Stimulated activated CD4-positive, alpha-beta T cell treated with anti-CD3 and anti-CD28 coated beads, Interleukin-1b, Interleukin-23, amount 100 ng/mL, for 4 hours (primary cell): ENCODE measurements at places on chromosomes 3 and 15.

- no peak for DNase-seq
Measured at GRCh38 chr3:94609908-94610307, 547.0 kb downstream of the NSUN3 start.

DNA sequence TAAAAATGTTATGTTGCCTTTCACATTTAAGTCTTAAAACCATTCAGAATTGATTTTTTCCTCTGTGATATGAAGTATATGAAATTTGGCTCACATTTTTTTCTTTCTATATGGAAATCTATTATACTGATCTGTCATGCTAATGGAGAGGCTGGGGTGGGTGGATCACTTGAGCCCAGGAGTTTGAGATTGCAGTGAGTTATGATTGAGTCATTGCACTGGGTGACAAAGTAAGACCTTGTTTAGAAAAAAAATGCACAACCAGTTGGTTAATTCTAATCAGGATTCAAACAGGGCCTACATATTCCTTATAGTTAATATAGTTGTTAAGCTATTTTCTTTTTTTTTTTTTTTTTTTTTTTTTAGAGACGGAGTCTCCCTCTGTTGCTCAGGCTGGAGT, 230.5 kb downstream of the MFSD1 start:
- DNase-seq = no peak

DNA sequence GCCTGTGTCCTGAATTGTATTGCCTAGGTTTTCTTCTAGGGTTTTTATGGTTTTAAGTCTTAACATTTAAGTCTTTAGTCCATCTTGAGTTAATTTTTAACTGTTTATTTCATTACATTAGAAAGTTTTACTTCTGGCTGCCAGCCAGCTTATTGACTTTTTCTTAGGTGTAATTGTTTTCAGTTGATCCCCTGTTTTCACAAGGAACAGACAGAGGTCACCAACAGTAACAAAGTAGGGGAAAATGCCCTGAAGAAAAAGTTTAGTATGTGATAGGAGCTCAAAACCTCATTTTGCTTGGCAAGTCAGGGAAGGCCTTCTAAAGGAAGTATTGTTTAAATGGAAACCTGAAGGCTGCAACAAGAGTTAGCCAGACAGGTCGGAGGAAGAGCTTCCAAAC, 10.4 kb downstream of the WDR48 start:
- no peak for DNase-seq

DNA sequence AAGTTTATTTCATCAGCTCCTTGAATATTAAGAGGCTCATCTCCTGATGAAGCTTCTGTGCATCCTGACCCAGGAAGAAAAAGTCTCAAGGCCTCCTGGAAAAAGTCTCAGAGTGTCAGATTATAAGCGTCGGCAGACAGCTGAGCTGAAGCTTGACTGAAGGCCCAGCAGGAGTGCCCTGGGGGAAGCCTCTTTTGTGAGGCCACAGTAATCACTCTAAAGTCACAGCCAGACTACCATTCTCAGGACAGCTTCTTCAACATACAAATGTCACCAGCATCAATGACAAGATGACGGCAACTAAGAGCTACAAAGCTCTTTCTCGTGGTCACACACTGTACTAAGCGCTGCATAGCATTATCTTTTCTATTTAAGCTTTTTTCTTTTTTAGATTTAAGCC, 72.7 kb upstream of the LRRN1 start:
- no peak for DNase-seq

DNA sequence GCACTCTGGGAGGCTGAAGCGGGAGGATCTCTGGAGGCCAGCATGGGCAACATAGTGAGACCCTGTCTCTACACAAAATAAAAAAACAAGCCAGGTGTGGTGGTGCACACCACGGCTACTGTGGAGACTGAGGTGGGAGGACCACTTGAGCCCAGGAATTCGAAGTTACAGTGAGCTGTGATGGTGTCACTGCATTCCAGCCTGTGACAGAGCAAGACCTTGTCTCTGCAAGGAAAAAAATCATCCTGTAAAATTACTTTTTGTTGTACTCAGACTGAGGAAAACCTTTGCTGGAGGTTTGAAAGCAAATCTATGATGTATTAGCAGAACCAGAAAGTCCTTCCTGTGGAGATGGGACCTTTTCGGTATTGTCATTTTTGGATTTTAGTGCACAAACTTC, 63.3 kb downstream of the ATP1B3 start:
- DNase-seq = no peak

- no peak for DNase-seq
Measured at GRCh38 chr15:89455535-89455934, 40.8 kb downstream of the RHCG start.

DNA sequence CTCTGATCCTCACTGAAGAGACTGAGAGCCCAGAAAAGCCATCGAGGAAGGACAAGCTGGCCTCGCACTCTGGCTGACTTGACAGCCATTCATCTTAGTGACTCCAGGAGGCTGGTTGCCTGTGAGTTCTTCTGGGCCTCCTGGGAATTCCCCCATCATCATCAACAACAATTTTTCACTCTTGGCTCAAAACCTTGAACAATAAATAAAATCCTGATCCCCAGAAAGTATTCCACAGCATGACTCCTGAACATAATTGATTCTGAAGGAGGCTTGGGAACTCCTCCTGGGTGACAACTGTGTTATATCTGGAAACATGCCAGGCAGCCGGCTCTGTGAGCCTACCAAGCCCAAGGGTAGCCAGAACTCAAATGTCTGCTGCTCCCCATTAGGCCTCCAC, 188.6 kb downstream of the SHQ1 start:
- DNase-seq = no peak

GRCh38 chr15:66912441-66912840, 153.0 kb upstream of the SMAD3 start:
- DNase-seq = no peak

DNA sequence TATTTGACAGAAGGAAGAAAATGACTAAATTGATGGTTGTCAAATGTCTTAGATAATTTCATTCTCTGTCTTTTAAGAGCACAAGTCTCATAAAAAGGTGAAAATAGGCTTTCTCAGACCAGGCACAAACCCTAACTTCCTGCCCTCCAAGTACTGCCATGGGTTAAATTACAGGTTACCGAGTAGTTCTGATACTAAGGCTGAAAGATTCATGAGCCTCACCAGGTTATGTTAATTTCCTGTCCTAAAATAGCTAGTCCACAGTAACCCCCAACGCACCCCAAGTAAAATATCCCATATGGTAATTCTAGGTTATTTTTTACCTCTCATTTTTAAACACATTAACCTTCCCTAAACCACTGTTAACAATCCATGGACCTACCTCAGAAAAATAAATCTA, 42.0 kb downstream of the GSK3B start:
- DNase-seq = no peak

GRCh38 chr3:12288182-12289129, at the start of gene PPARG:
Gene PPARG (plus strand): TSS chr3:12289070. CDS start chr3:12379712, 90,642 bp downstream.
- DNase-seq = no peak

- DNase-seq = no peak
Measured at GRCh38 chr3:55060896-55061719, 133.2 kb upstream of the LRTM1 start.

DNA sequence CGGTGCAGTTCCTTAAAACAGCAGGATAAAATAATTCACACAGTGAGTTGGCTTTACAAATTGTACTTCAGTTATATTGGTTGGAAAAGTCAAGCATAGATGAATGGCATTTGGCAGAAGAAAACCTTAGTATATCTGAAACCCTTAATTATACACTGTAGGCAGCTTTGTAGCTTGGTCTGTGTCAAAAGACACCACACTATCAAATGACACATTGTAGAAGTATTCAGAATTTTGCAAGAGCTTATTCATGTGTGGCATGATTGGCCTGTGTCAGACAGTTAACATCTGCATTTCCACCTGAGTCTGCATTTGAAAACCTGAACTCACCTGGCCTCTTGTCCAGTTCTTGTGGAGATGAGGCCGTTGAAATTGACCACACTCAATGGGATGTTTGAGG, 13.8 kb downstream of the TMEM266 start:
- DNase-seq = no peak

DNA sequence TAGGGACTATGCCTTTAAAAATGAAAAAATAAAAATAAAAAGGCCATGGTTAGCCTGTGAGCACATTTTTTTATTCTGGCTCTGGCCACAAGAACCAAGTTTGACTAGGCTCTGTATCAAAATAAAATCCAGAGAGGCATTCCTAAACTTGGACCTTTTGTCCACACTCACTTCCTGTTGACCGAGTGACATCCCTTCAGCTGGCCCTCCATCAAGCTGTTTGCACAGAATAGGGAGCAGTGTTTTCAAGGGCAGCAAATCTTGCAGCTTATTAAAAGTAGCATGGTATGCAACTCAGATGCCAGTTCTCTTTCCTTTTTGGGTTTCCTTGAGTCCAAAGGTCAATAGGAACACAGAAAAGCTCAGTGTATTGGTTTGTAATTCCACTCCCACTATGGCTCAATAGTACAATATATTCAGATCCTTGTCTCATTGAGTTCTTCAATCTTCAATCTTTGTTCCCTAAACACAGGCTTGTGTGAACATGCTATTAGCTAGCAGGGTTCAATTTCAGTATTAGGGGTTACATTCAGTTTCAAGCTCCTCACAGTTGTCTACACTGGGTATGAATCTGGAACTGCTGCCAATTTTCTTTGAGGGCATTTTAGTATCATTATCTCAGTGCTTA, 244.5 kb downstream of the RBMS3 start:
- DNase-seq = no peak

DNA sequence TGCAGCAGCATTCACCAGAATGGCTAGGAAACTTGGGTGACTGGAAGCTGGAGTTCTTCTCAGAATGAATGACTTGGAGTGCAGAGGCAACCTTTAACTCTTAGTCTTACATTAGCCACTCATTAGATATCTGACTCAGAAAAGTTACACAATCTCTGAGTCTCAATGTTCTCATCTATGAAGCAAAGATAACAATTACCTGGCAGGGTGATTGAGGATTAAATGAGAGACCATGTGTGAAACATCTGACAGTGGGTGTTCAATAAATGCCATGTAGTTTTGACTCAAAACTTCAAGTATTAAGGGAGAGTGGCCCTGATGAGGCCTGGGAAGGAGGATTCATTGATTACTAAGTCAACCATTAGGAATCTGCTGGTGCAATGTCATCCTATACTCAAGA, 48.3 kb downstream of the MRPL3 start:
- no peak for DNase-seq

DNA sequence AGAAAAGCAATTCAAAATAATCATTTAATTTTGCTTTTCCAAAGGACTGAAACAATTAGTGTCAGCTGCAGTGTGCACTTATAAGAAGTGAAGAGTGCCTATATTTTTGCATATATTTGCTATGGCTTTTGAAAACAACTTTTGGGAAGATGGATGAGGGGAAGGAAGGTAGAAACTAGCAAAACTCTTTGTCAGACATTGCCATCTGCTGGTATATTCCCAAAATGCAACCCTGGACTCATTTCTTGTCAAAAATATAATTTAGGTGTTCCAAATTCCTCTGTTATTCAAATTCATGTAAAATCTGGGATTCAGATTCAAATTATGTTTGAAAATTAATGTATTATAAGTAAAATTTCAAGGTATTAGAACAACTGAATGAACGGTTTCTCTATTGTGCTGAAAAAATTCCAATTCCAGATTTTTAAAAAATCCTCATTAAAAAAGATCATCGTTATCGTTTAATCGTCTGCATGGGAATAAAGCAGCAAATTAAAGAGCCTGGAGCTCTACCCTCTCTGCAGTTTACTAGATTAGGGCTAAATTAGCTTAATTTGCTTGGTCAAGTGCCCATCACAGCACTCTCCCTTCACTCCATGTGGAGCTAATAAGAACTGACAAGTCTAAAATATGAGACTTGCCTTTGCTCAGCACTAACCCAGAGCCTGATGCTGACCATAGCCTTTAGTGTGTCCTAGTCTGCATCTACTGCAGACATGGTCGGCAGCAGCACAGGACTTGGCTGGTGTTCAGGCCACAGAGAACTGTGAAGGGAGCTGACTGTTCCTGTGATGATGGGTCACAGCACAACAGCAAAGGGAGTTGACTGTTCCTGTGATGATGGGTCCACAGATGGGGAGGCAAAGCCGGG, 67.9 kb upstream of the MITF start:
- DNase-seq = no peak

GRCh38 chr15:41281236-41281635, 50.2 kb downstream of the CHP1 start:
- DNase-seq = no peak

DNA sequence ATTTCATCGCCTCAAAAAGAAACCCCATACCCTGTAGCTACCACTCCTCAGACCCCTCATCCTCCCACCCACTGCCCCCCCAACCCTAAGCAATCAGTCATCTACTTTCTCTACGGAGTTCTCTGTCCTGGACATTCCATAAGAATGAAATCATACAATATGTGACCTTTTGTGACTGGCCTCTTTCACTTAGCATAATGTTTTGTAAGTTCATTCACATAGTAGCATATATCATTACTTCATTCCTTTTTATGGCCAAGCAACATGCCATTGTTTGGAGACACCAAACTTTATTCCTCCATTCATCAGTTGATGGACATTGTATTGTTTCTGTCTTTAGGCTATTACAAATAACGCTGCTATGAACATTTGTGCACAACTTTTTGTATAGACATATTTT, 64.2 kb downstream of the TNIK start:
- no peak for DNase-seq

DNA sequence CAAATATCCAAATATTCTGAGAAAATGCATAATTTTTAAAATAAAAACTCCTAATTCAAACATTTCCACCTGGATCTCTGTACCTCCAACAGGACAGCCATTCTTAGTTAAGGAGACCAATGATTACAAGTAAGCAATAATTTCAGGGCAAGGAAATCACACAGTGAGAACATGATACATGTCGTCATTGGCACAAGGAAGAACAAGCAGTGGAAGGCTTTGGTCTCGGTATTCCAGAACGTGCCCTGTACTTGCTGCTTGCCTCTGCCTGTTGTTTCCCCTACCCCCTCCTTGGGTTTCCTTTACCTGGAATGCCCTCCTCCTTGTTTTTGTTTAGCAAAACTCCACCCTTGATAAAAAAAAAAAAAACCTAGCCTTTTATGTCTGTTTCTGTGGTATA, 72.8 kb downstream of the PPM1L start:
- no peak for DNase-seq

- no peak for DNase-seq
Measured at GRCh38 chr3:42656680-42657610, 3.4 kb downstream of the ZBTB47 start.

DNA sequence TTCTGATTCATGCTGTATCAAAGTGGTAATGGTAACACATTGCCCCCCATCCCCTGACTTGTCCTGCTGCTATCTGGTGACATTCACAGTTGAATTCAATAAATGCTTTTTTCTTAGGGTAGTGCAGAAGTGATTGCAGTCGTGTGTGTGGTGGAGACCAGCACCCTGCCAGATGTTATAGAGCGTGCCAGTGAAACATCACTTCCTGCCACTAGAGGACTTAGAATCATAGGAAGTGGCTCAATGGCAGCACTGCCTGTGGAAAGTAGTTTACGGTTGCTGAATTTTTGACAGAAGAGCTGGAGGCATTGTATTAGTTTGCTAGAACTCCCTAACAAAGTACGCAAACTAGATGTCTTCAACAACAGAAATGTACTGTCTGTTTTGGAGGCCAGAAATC, 37.4 kb upstream of the P2RY12 start:
- DNase-seq = no peak

- no peak for DNase-seq
Measured at GRCh38 chr3:114706591-114707232, 412.9 kb downstream of the TIGIT start.
